ENCODE measurements at places on chromosomes 12 and 14.
A peak's percentile ranks its signal among the peaks of the same experiment; 100 is the strongest.

GRCh38 chr14:37584211-37585100 is 10.6 kb downstream of the FOXA1 start:
- DNase-seq, result no peak

- DNase-seq, result peak; percentile 78
These were observed 257.3 kb upstream of the PLEKHG7 start for GRCh38 chr12:92445253-92446082.

- DNase-seq, result no peak
These were observed 657 bp downstream of the ARHGAP9 start for GRCh38 chr12:57479043-57479375.

- no peak for DNase-seq
These were observed 17.5 kb downstream of the MTA1 start for GRCh38 chr14:105436891-105437722.

GRCh38 chr12:90987520-90987919 is 17.3 kb downstream of the EPYC start:
- no peak for DNase-seq

Measured in CD4-positive, alpha-beta T cell treated with Interleukin-15 for 1 hour (primary cell).